ENCODE measurements at places on chromosomes 2 and 18. TPM values are rescaled to one million over a fixed set of nuclear protein-coding genes. Genes with fewer than 3 reads are reported as not detected.

The TMEM127 gene
- total RNA-seq = 39.9 TPM

GRCh38 chr18:54392543-54393023 lies 34.9 kb downstream of the C18orf54 start:
- DNase-seq = peak; percentile 44

GRCh38 chr2:222610746-222611145 lies 45.1 kb downstream of the FARSB start:
- no peak for DNase-seq

DNA sequence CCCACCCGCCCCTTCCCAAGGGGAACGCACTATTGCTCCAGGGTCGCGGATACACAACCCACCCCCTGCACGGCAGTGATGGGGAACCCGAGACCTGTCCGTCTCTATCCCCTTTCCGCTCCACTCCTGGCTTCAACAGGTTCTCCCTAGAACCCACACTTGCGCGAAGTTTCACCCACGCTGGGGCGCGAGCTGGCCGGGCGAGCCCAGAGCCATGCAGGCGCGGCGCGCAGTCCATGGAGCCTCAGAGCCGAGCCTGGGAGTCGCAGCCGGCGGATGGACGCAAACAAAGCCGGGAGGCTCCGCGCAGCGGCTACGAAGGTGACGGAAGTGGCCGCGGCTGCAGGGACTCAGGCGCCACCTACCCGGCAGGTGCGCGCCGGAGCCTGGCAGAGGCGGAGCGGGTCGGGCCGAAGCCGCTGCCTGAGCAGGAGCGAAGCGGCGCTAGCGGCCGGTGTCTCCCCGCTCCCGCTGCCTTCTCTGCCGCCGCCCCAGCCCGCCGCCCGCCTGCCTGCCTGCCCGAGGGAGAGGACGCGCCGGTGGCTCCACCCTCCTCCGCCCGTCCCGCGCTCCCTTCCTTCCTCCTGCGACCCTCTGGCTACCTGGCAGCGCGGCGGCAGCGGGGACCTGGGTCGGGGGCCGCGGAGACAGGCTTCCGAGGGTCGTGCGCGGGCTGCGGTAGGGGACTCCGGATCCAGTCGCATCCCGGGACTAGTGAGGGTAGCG lies 14.0 kb downstream of the ALPG start:
- peak; percentile 34 for DNase-seq

DNA sequence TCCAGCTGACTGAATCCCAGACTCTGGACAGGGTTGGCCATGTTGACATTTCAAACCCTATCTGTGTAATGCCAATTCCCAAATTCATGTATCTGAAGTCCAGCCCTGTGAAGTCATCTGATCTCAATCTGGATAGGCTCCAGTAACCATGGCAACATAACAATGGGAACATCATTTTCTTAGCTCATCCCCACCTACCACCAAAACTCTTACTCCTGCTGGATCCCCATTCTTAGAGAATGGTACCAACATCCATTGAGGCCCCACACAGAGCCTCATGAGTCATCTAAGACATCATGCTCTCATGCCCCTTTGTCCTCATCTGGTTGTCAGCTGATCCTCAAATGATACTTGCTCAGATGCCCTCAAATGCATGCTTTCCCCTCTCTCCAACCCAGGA lies 58.9 kb upstream of the TEX51 start:
- DNase-seq = no peak

DNA sequence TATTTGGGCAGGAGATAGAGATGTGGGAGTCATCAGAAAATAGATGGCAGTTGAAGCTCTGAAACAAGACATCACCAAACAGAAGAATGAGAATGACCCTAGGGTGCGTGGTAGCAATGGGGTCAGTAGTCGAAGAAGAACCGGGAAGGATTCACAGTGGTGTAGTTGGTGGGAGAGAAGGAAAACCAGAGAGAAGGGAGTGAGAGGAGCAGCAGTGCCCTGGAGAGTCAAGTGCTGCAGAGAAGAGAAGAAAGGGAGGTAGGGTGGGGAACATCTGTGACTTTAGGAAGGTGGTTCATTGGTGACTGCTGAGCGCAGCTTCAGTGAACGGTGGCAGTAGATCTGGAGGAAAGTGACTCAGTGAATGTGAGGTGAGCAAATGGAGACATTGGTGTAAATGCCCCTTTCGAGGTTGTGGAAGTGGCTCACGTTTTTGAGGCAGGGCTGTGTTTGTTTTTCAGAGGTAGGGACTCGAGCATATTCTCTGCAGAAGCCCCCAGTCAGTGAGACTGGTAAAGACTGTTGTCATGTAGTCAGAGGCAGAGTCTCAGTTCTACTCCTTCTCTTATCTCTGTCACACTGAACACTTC lies 36.4 kb downstream of the CDC42EP3 start:
- no peak for DNase-seq

- no peak for DNase-seq
Measured at GRCh38 chr2:161991991-161992390, 82.0 kb downstream of the DPP4 start.

- no peak for DNase-seq
Measured at GRCh38 chr2:235009081-235009480, 57.3 kb downstream of the SH3BP4 start.
